Pulmonary artery endothelial cell (primary cell): ENCODE measurements at places on chromosomes 7 and 10. TPM values are rescaled to one million over a fixed set of nuclear protein-coding genes. Genes with fewer than 3 reads are reported as not detected.

Gene PTPRN2
- 0.53 and 0.88 TPM in 2 replicates for total RNA-seq

Gene NOS3
- total RNA-seq = 58.3 and 67.0 TPM in 2 replicates

Gene EN2
- total RNA-seq = 0.04 TPM in 1 of 2 replicates, not detected in the other

Gene NXPH1
- total RNA-seq = not detected in 2 replicates

Gene BTBD16
- not detected in 2 replicates for total RNA-seq

Gene PTPN20
- total RNA-seq = 0.26 and 1.7 TPM in 2 replicates

Gene VIPR2
- not detected in 2 replicates for total RNA-seq

Gene EBLN1
- not detected in 2 replicates for total RNA-seq

Gene SPDYE16
- 0.28 TPM in 1 of 2 replicates, not detected in the other for total RNA-seq

Gene TACC2
- total RNA-seq = 6.1 and 9.7 TPM in 2 replicates

GRCh38 chr10:113843972-113844485 lies 9.9 kb downstream of the DCLRE1A start:
- DNase-seq = no peak

- no peak for DNase-seq
Measured at GRCh38 chr7:114298011-114298410, 116.6 kb upstream of the FOXP2 start.

- DNase-seq = no peak
Measured at GRCh38 chr10:102312683-102313082, 67.4 kb downstream of the GBF1 start.

- no peak for DNase-seq
Measured at GRCh38 chr10:119209736-119210355, 2.5 kb downstream of the GRK5 start.

DNA sequence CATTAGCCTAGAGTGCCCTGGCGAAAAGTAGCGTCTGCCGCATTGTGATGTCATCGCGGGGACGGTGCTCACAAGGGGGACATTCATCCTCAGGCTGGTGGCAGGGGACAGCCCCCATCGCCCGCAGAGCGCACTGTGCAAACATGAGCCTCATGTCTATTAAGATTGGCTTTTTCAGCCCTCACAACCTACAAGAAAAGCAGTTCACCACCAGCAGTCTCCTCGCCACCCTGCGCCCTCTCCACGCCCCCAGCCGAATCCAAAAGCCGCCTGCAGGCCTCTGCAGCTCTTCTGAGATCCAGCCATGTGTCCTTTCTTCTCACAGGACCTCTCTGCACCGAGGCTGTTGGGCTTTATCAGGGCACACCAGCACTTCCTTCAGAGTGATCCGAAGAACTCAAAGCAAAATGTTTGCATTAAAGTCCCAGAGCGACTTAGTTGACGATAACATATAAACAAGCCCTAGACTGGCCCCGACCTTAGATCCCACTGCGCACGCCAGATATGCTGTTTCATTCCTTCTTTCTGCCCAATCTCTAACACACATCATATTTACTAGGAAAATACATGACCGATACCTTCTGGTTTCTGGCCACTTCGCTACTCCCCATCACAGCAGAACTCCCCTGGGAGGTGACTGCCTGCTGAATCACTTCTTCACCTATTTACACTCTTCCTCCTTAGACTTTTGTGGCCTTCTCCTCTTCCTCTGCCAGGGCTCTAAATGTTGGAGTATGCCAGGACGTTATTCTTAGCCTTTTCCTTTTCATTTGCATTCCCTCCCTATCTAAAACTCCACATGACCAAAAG lies 206.0 kb upstream of the SH2B2 start:
- no peak for DNase-seq

DNA sequence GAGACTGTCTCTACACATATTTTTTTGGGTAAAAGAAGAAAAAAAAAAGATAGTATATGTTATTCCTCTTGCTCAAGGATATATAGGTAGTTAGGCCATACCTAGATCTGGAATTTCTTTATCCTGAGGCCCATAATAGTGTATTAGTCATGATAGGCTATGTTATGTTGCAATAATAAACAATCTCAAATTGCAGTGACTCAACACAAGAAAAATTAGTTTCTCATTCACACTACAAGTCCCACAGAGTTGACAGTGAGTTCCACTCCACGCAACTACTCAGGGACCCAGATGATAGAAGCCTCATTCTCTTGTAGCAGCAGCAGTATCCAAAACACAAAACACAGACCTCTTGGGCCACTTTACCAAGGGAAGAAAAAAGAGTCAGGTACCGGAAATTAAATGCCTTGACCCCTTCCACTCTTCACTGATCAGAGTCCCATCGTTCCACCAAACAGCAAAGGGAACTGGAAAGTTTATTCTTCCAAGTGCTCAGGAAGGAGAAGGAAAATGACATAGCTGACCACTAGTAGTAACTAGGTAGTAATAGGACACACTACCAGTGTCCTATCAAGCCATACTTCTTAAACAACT lies 7.4 kb upstream of the C10orf67 start:
- DNase-seq = no peak

DNA sequence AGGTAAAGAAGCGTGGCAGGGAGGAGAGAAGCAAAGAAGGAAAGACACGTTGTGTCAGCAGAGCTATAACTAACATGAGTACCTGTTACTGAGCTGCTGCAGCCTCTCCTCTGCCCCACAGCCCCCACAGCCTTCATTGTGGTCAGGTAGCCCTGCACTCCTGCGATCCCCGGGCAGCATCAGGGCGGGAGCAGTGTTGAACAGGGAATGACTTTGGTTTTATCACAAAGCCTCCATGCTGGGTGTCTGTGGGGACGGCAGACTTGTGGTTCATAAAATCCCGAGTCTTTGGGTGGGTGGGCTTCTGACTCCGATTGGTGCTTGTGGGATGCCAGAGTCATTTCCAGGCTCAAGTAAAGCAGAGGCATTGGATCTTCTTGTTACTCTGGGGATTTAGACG lies 14.8 kb upstream of the PRKAG2 start:
- DNase-seq = no peak

DNA sequence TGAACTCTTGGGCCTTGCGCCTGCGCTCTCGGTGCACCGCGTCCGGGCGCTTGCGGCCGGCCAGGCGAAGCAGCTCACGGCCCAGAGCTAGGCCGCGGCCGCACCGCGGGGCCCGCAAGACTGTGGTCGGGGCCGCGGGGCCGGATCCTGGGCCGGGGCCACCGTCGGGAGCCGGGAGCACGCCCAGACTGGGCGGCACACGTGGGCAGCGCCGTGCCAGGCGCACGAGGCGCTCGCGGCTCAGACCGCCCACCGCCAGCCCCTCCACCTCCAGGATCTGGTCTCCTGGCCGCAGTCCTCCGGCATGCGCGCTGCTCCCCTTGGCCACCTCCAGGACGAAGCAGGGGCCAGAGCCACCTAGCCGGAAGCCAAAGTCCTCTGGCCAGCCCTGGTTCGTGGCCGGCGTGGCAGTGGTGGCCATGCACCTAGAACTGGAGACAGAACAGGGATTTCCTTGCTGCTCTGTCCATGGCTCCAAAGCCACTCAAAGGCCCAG lies at the start of gene GRID2IP:
GRID2IP (minus strand) TSS at position 446 of the 496 bp plus-strand sequence; CDS start at position 421, 25 bp downstream.
- DNase-seq = no peak

DNA sequence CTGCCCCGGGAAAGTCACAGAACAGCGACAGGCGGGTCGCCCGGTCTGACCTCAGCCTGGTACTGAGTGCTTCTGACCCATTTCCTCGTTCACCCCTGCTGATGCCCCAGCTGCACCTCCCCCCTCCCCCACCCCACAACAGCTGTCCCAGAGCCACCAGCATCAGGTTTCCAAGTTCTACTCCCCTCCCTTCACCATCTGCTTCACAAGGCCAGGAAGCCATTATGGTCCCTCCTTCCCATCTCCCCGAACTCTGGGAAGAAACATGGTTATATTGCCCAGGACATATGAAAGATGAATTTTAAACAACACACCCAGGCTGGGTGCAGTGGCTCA lies 301.9 kb upstream of the GALNT17 start:
- no peak for DNase-seq

DNA sequence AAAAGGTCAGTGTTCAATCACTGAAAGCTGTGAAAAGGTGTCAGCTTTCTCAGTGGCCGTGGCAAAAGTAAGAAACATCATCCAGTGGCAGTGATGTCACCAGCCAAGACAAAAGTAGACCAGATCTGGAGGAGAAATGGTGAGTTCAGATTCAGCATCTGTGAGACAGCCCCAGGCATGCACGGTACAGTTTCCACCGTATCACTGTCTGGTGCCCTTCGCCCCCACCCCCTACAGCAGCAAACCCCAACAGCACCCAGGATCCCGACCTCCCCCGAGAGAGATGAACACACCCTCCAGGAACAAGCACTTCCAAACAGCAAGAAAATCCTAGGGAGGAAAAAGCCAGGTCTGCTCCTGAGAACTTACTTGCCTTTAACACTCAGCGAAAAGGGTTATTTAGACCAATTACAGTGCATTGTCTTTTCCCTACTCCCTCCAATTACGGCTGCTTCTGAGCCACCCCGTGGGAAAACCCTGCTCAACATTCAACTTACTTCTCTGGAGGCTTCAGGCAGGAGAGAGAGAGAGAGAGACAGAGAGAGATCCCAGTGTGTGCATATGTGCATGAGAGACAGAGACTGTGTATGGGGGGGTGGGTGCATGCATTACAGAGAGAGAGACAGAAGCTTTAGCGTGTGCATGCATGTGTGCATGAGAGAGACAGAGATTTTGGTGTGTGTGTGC lies 189.6 kb downstream of the GRID1 start:
- DNase-seq = no peak

- DNase-seq = no peak
Measured at GRCh38 chr7:66198956-66199355, 6.2 kb upstream of the TPST1 start.

GRCh38 chr10:6228010-6228511 lies 25.3 kb downstream of the PFKFB3 start:
- no peak for DNase-seq

DNA sequence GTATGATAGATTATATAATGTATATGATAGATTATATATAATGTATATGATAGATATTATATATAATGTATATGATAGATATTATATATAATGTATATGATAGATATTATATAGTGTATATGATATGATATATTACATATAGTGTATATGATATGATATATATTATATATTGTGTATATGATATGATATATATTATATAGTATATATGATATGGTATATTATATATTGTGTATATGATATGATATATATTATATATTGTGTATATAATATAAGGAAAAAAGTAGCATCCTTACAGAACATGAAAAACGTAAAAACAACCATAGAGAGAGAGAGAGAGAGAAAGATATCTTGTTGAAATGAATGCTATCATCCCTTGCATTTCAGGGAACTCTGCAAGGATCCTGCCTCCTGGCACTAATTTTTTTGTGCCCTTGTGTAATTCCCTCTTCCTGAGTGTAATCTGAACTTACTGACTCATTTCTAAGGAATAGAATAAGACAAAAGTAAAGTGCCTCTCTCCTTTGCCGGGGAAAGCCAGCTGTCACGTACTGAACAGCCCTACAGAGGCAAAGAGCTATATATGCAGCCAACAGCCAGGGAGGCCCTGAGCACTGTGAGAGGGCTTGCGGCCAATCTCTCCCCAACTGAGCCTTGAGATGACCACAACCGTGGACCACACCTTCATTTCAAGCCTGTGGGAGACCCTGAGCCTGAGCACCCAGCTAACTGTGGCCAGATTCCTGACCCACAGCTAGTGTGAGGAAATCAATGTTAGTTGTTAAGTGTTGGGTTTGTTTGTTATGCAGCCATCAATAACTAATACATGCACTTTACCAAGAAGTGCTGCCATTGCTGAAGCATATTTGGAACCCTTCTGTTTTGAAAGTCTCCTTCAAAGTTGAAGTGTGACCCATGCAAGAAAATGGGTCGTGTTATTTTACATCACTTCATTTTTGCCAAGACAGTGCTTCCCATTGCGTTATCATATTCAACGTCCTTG lies 61.1 kb upstream of the EZH2 start:
- DNase-seq = no peak

DNA sequence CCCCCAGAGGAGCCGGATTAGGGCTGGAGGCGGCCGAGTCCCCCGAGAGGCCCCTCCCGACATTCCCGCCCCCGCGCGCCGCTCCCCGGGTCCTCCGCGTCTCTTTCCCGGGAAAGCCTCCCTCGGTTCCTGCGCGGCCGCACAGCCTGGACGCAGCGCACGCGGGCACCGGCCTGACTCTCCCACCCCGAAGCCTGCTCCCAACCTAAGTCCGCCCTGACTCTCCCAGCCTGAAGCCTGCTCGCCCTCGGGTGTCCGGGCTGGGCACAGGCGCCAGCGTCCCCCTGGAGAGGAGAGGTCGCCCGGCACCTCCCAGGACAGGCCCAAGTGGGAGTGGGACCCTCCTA lies 441 bp upstream of the VENTX start:
- DNase-seq = no peak

- DNase-seq = peak; percentile 74
Measured at GRCh38 chr10:114684822-114685209, 26.7 kb upstream of the ABLIM1 start.

DNA sequence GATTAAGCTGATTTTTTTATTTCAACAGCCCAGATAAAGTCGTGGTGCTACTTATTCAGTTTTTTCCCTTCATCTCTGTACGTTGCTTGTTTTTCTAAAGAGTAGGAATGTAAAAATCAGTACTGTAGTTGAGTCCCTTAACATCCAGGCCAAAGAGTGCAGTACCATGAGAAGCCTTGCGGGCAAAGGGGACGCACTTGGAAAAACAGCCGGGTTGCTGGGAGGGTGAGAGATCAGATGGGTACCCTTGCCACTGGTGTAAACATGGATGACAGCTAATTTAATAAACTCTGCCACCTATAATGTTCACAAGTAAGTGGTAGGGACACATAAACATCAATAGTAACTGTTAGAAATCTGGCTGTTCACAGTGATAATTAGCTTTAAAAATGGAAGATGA lies 175.9 kb downstream of the POU6F2 start:
- DNase-seq = no peak

GRCh38 chr10:101236376-101237080 lies 7.3 kb upstream of the LBX1 start:
- no peak for DNase-seq

- no peak for DNase-seq
Measured at GRCh38 chr7:81333536-81333935, 414.7 kb upstream of the SEMA3C start.

GRCh38 chr10:49364051-49364450 lies 31.8 kb downstream of the DRGX start:
- no peak for DNase-seq

DNA sequence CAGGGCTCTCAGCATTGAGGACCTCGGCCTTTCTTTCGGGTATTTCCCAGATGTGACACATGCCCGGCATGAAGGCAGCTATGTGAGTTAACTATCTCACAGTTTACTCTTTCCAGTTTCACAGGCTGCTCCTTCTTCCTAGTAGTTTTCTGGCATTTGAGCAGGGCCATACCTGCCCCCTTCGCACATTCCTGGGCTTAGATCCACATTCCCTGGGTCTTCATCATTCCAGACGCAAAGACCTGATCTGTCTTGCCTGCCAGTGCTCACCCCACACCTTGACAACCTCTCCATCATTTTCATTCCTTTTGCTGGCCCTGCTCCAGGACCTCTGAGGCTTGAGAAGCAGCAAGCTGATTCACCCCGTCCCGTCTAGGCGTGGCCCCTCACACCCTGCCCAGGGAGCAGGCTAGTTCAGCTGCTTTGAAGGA lies 227.5 kb downstream of the WDR11 start:
- no peak for DNase-seq

DNA sequence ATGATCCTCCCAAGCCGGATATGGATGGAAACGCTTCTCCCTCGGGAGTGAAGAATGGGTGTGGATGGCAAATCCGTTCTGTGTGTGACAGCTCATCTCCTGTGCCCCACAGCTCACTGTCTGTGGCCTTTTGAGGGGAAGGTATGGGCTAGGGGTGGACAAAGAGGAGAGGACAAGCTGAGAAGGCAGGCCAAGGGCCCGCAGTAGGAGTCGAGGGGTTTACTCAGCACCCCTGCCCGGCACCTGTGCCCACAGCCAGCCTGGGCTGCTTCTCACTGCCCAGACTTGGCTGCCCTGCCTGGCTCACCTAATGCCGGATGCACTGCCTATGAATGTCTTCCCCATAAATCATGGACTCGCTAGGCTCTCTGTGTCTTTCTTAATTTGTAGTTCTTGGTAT lies 503.8 kb downstream of the TCERG1L start:
- no peak for DNase-seq
